Progenitor cell of endocrine pancreas (in vitro differentiated cells): ENCODE measurements at places on chromosomes 1 and 21.

DNA sequence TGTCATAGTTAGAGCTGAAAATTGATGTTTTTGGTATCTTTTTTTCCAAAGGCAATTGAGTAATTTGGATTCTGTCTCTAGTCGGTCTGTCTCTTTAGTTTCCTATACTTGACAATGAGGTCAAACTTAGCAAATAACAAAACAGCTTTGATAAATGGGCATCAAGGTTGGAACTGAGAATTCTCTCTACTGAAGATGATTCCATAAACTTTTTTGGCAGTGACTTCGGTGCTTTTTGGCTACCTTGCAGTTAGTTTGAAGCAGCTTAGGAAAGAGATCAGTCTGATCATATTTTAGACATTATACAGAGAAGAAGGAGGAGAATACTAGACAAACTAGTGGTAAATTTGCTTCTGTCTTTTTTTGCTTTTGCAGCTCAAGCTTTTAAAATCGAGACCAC is 559 bp downstream of the VCAM1 start:
- DNase-seq: no peak

- no peak for DNase-seq
Measured at GRCh38 chr1:165853528-165854075, 26.2 kb downstream of the UCK2 start.

GRCh38 chr21:42533963-42534355 is 20.3 kb downstream of the SLC37A1 start:
- DNase-seq: no peak

- no peak for DNase-seq
Measured at GRCh38 chr1:5297180-5297885, 642.9 kb downstream of the AJAP1 start.

DNA sequence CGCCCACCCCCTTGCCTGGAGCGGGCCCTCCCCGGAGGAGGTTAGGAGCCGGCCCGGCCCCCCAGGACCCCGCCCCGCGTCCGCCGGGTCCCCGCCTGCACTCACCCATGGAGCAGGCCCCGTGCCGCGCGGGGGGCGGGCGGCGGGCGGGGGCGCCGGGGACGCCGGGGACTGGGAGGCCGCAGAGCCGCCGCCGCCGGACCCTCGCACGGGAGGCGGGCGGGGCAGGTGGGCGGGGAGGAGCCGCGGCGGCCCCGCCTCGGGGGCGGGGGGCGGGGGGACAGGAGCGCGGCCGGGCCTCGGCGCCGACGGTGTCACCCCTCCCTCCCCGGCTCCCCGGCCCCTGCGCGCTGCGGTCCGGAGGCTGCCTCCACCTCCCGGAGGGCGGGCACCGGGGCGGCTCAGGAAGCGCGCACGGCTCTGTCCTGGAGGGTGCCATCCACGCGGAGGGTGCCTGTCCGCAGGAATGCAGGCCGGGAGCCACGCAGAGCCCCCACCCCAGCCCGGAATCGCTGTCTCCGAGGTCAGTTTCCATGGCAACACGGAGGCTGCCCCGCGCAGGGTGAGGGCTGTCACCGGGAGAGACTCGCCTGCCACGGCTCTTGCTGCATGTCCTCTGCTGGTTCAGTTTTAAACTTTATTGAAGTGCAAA is 5.9 kb upstream of the PLEKHG5 start:
- no peak for DNase-seq
